ENCODE measurements at places on chromosomes 2 and 18.

- no peak for DNase-seq
Measured at GRCh38 chr2:156346731-156347130, 14.2 kb upstream of the NR4A2 start.

GRCh38 chr2:60447943-60448342 is 105.5 kb downstream of the BCL11A start:
- no peak for DNase-seq

DNA sequence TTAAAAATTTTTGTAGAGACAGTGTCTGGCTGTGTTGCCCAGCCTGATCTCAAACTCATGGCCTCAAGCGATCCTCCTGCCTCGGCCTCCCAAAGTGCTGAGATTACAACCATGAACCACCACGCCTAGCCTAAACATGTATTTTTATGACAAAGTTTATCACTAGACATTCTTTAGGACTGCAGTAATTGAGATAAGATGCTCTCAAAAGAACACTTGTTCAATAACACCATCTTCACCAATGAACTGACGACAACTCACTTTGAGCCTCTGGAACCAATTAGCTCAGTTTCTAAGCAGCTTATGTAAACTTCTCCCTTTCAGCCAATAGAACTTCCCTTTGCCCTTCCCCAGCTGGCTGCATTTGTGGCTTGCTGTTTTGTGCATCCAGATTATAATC is 15.3 kb upstream of the PPP4R1 start:
- no peak for DNase-seq

DNA sequence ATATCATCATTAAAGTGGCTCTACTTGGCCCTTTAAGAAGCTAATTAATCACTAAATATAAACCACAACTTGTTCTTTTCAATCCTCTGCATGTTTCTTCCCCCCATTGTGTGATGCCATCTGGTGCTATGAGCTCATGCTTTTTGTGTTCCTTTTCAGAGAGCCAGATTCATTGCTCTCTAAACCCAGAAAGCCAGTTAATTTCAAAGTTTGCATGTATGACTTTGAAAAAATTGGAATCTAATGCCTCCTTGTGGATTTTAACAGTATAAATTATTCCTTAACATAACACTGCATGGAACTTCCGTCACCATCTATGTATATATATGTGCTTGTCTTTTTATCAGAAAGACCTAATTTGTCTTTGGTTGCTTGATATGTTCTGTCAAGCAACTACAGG is 31.1 kb downstream of the TMEM178A start:
- DNase-seq, result no peak

- no peak for DNase-seq
Measured at GRCh38 chr18:47461977-47462376, 210.5 kb upstream of the SKOR2 start.

DNA sequence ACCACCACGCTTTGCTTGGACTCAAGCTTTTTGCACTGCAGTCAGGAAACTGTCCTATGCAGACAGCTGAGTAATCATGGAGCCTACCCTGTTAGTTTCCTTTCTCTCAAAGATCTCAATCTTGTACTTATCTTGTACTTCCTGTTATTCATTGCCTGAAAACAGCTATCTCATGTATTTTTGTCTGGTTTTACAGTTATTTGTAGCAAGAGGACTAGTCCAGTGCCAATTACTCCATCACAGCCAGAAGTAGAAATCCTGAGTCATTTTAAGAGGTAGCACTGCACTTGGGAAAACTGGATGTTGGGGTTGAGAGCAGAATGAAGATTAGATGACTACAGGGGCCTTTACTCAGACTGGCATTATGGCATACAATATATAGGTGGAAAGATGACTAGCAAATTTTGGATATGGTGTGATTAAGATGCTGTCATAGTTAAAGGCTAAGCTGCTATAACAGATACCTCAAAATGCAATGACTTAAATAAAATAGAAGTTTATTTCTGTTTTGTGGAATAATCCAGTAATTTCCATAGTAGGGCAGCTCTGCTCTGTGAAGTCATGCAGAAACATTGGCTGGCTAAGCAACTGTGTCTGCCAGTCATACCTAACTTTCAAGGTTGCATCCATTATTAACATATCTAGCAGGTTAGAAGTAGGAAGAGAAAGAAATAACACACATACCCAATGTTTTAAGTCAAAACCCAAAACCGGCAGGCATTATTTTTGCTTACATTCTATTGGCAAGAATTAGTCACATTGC is 21.1 kb upstream of the CHMP3 start:
- no peak for DNase-seq

GRCh38 chr18:31707815-31708214 is 23.4 kb upstream of the B4GALT6 start:
- no peak for DNase-seq

DNA sequence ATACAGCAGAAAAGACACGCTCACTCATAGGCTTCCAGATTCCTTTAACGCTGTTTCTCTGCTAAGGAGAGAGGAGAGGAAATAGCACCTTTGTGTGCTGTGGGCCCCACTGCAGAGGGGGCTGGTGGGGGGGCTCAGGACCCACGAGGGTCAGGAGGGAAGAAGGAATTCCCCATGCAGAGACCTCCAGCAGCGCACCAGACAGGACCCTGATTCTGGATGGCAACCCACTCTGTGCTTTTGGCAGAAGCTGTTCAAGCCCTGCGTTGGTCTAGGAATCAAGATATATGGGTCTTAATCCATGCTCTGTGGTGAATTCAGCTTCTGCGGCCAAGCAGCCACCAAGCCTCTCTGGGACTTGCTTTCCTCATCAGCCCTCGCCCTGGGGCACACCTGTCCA is 31.0 kb downstream of the MYCN start:
- no peak for DNase-seq

- DNase-seq, result no peak
Measured at GRCh38 chr18:44938720-44939665, 258.3 kb downstream of the SETBP1 start.

- no peak for DNase-seq
Measured at GRCh38 chr18:48200631-48201336, 208.4 kb downstream of the ZBTB7C start.

- no peak for DNase-seq
Measured at GRCh38 chr2:240972636-240973521, 25.5 kb upstream of the SNED1 start.

All from activated naive CD4-positive, alpha-beta T cell treated with anti-CD3 and anti-CD28 coated beads, Interleukin-2, amount 50 U/mL, for 16 hours (primary cell).